ENCODE measurements at places on chromosomes 16 and 17.

DNA sequence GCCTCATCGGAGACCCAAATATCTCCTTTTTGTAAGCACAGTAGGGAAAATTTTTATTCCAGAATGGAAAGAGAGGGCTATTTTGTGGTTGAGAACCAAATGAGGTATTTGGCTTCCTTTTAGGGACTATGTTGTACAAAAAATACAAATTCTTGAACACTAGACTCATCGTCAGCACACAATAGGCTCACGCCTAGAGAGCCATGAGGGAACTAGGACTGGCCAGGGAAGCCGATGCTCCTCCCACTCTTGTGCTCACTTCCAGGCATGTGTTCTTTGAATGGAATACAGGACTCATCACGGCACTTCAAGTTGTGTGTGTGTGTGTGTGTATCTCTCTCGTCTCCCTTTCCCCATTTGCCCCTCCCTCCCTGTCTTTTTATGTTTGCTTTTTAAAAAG, 17.8 kb upstream of the BLMH start:
- DNase-seq = no peak

DNA sequence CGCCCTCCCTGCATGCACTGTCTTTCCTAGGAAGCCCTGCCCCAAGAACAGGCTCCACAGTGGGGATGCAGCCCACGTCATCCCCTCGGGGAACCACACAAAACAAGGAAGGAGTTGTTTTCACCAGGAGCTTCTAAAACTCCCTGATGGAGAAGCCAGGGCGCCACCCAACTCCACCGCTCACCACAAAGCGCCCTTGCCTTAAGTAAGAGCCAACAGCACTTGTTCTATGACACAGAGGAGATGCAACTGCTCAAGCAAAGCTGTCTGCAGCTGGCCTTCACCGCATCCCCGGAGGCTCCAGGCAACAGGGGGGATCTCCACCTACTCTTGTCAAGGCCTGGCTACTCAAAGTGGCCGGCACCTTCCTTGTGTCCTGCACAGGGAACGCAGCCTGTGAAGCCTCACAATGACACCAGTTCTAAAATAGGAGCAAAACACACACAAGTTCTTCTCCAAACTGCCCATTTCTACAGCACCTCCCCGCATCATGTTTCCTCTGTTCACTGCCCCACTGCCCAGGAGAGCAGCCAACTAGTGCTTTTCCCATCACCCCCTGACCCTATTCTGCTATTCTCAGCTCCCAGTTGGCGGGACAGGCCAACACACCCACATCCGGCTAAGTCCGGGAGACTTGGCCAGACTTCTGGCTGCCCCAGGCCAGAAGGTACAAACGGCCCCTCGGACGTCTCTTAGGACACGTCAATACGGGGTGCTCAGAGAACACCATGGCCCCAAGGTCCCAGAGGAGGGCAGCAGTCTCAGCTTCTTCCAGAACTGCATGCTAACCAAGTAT, 24.2 kb downstream of the MPG start:
- DNase-seq = no peak

GRCh38 chr16:81649561-81650184, 129.4 kb upstream of the PLCG2 start:
- no peak for DNase-seq

GRCh38 chr16:8346294-8346693, 244.0 kb downstream of the TMEM114 start:
- no peak for DNase-seq

DNA sequence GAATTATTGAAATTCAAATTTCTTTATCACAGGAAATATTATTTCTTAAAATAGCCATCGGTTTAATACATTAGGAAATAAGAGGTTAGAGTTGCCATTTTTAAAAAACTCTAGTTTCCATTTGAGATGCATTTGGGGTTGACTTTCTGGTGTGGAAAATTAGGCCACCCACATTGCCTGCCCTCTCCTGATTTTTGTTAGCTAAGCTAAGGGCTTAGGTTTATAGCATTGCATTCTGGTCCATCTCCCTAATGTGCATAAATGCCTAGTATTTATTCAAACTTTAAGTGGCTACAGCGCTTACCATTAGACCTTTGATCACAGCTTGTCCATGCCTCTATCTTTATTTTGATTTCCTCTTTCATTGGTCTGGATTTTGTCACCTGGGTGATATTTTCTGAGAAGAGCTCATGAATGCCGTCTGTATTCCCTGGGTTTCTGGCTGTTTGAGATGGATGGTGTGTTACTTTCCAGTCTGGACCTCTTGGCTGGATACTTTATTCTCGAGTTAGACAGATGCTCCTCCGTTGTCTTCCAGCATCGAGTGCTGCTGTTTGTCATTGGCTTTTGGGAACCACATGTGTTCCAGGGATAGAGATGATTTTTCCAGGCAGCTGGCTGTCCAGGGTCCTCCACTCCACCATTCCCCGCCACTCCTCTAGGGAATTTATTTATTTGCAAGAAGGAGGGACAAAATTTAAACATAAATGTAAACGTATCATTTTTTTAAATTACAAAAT, 120.3 kb downstream of the KATNIP start:
- DNase-seq = no peak

- DNase-seq = no peak
Observed at GRCh38 chr16:18018376-18018775, 318.2 kb downstream of the NPIPA8 start.

DNA sequence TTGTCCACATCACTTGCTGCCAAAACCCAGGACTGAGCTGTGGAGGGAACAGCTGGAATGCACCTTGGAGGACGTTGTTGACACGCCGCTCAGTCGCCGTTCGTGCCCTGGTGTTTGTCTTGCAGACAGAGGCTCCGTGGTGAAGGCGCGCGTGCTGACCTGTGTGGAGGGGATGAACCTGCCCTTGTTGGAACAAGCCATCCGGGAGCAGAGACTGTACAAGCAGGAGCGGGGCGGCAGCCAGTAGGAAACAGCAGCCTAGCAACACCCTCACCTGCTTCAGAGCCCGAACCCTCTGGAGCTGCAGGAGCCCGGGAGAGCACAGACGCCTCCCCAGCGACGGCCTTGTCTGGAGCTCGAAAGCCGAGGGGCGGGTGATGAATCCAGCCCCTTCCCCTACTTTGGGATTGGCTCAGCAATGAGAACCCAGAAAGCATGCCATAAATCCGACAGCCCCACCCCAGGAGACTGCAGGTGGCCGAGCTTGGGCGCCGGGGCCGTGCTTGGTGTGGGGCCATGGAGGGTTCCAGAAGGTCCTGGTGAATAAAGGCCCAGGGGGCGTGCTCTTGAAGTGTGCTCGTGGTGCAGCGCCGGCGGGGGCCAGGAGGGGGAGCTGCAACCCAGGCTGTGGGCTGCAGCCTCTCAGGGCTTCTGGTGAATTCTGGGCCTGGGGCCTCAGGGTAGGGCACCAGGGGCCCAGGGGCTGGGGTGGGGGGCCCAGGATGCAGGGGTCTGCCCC, 470 bp upstream of the CDK3 start:
- DNase-seq = no peak

DNA sequence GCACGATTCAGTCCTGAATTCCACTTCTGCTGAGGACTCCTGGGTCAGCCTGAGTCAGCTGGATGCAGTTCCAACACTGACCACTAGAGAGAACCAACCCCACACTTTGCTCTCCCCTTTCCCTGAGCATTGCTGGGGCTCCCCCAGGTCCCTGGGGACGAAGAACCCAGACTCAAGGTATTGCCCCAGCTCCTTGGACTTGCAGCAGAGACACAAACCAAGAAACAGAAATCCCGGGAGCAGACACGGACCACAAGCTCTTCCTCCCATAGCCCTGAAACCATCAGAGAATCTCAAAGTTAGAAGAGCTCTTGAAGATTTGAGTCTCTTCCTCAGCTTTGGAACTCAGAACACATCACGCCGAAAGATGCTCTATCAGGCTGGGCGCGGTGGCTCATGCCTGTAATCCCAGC, 678 bp upstream of the GH1 start:
- no peak for DNase-seq

DNA sequence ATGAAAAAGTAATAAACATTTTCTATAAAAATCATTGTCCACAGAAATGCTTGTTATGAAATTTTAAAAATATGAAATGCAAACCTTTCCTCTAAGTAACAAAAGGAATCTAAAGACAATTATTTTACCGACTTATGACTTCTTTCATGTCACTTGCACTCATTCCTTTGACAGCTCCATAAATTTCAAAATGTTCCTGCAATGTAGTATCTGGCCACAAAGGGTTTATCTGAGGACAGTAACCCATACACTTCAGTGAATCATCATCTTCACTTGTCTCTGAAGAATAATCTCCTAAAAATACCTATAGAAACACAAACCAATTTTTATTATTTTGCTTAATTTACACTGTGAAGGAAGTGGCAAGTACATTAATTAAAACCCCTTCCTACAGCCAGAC, 25.6 kb upstream of the ABCA10 start:
- no peak for DNase-seq

DNA sequence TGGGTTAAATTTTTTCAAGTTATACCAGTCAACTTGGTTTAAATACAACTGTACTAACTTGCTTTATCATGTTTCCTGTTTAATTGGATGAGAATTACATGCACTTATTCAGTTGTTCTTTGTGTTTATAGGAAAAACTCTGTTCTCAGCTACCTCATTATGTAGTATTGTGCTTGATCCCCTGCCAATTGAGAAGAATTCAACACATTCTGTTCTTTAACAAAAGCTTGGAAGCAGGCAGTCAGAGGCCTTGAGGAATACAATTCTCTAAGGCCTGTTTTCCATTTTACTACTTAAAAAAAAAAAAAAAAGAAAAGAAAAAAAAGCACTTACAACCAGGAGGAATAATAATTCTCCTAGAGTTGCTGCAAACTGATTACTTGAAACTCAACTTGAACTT, 60.6 kb upstream of the CMIP start:
- no peak for DNase-seq

- DNase-seq = no peak
Observed at GRCh38 chr17:59746849-59747445, 39.5 kb downstream of the VMP1 start.

- no peak for DNase-seq
Observed at GRCh38 chr16:89246383-89246902, 28.9 kb downstream of the ZNF778 start.

DNA sequence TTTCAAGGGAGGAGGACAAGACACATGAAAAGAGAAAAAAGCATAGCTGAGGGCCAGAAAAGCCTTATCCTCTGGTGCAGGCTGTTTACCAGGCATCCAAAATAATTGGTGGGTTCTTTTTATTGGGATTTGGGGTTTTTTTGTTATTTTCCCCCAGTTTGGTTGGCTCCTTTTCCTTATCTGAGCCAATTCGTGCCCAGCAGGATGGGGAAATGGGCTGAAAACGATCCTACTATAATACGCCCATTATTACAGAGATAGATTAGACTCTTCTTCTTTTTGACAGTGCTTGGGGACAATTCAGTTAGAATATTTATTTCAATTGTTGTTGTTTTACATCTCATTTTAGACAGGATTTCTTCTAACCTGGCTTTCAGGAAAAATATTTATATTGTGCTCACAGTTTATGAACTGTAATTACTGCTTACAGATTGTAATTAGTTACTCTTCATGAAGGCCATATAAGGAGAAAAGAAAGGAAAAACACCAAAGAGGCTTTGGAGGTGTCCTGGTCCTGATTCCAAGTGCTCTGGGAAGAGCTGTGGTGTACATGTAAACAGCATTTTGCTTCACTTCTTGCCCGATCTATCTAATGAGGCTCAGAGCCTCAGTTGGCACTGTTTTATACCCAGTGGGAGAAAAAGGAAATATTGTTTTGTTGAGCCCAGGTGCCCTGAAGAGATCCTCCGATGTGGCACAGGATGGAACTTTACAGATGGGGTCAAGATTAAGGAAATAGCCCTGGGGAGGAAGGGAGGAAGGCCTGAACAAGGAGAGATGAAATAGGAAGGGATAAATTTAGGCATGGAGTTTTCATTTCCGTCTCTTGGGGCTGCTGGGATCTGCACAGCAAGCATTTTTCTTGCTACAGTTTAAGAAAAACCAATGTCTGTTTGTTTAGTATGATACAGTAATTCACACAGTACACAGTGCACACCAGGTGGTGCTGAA, 611 bp upstream of the ANKRD40 start:
- no peak for DNase-seq

- DNase-seq = no peak
Observed at GRCh38 chr16:86112178-86112577, 213.2 kb downstream of the IRF8 start.

GRCh38 chr17:31877911-31878702, 19.1 kb upstream of the COPRS start:
- no peak for DNase-seq

- no peak for DNase-seq
Observed at GRCh38 chr17:83029571-83029970, 49.8 kb upstream of the METRNL start.

- peak; percentile 80 for DNase-seq
Observed at GRCh38 chr17:48026502-48027321, 10.9 kb downstream of the COPZ2 start.

DNA sequence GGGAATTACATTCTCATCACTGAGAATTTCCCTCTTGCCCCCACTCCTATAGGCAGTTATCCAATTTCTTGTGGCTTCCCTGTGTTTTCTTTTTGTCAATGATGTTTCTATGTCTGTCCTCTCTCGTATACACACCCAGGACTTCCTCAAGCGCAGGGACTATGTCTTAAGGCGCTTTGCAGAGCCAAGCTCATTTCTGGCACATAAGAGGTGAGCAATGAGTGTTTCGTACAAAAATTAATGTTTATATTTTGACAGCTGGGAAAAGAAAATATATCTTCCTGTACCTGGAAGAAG, 947 bp downstream of the DDX42 start:
- no peak for DNase-seq

GRCh38 chr16:88476817-88477397, 23.8 kb downstream of the ZFPM1 start:
- no peak for DNase-seq

DNA sequence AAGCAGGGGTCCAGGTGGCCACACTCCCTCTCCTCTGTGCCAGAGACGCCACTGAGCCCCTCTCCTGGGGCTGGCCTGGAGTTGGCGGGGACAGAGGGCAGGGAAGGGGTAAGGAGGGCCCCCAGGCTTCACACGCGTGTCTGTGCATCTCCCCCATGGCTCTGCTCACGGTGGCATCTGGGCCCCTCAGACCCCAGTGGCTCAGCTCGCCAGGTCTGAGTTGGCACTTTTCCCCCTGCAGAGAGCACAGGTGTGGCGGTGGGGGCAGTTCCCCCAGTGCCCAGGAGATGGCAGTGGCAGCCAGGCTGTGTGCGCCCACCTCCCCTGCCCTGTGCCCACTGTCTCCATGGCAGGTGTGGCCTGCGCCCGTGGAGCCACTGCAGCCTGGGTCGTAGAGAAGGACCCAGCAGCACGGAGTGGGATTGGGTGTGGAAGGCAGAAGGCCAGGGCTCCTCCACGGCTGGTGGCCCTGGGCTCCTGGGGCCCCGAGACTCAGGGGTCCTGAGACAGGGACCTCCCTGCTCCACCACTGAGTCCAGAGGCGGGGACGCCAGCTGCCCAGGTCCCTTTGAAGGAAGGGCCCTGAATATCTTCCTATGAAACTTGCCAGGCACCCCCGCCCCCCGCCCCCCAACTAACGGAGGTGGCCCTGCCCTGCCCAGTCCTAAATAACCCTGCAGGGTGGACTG, 4.3 kb upstream of the APRT start:
- DNase-seq = peak; percentile 61

Data from NCI-H1092 (cell line).